ENCODE measurements at places on chromosomes 3 and 15.

GRCh38 chr3:196541684-196542445 is 26.5 kb downstream of the WDR53 start:
- no peak for DNase-seq

DNA sequence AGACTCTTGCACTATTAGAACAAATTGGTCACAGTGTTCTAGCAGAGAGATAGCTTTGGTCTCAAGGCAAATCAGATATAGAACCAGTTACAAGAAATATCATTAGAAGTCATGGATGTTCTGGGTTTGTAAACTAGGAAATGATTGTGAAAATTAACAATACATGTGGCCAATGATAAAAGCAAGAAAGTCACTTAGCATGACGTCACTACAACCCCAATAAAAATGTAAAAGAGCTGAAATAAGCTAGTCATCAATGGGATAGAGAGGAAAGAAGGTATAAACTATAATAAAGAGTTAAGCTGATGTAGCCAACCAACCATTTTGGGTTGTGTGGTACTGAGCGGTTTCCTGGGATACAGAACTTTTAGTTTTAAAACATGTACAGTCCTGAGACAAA is 32.1 kb upstream of the KCNH8 start:
- no peak for DNase-seq

- DNase-seq, result no peak
These were observed 12.2 kb downstream of the MUC20 start for GRCh38 chr3:195732940-195733339.

GRCh38 chr3:169299129-169299528 is 364.4 kb downstream of the MECOM start:
- no peak for DNase-seq

DNA sequence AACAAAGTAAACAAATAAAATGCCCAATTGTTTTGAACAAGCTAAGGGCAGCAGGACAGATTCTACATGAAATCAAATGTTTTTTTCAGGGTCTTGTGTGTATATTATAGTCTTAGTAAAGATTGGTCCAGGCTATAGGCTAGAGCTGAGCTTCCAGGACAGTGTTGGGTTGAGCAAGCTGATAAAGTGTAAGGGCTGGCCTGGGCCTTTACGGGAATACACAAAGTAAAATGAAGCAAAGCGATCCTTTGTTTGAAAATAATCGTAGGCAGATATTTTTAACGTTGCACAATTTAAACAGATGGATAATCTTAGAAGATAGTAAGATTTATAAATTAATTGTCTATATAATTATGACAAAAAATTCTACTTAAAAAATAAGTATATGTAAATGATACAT is 1204.6 kb downstream of the OTOL1 start:
- DNase-seq, result no peak
